ENCODE measurements at places on chromosomes 1 and 21.
A peak's percentile ranks its signal among the peaks of the same experiment; 100 is the strongest.

GRCh38 chr1:90640325-90640724 is 76.8 kb downstream of the BARHL2 start:
- DNase-seq, result no peak

GRCh38 chr1:205589618-205590456 is 42.0 kb downstream of the ELK4 start:
- no peak for DNase-seq

DNA sequence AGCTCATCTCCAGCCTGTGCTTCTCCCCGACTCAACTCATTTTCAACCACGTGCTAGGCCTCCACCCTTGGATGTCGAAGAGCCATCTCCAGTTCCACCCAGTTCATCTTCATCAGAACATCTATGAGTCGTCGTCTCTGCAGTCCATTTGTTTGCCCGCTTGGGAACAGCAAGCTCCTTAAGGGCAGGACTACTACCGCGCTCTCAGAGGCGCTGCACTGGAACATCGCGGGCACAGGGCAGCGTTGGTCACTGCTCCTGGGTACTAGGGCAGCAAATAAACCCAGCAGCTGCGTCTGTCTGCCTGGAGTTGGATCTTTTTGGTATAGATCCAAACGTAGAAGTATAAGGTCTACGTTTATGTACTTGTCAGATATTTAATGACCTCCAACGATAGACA is 478 bp upstream of the PRDM2 start:
- DNase-seq, result no peak

- DNase-seq, result no peak
These were observed 8.0 kb downstream of the MRPS14 start for GRCh38 chr1:175015243-175015642.

GRCh38 chr1:88058205-88058604 is 625.9 kb upstream of the PKN2 start:
- no peak for DNase-seq

- no peak for DNase-seq
These were observed 107.6 kb downstream of the GALNT2 start for GRCh38 chr1:230174471-230175162.

DNA sequence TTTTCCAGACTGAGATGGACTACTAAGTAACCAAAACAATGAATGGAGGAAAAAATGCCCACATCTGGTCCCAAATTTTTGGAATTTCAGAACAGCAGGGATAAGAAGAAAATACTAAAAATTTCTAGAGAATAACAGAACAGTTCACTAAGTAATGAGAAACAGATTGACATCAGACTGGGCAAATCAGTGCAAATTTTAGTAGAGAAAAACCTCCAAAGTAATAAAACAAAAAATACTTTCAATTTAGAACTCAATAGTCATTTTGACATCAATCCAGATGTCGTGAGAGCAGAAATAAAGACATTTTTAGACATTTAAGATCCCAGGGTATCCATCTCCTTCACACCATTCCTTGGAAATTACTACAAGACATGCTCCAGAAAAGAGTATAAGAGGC is 39.3 kb downstream of the CRP start:
- no peak for DNase-seq

GRCh38 chr21:33374450-33375096 is 28.6 kb upstream of the IFNGR2 start:
- DNase-seq, result peak; percentile 81

DNA sequence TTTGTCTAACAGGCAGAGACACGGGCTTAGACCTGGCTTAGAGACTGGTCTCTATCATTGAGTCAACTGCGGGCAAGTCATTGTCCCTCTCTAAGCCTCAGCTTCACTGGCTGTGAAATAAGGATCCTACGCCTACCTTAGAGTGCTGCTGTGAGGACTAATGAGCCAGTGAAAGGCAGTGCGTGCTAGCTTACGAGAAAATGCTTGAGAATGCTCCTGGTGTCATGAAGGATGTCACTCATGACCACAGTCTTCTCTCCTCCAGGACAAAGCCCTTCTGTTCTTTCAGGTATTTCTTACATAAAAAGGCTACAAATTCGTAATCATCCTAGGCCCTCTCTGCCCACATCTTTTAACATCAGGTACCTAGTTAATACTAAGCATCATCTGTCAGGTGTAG is 16.5 kb upstream of the A3GALT2 start:
- no peak for DNase-seq

GRCh38 chr21:35208810-35209517 is 159.9 kb upstream of the RUNX1 start:
- DNase-seq, result no peak

GRCh38 chr1:201570181-201570885 is 31.4 kb downstream of the NAV1 start:
- no peak for DNase-seq

- no peak for DNase-seq
These were observed 3.9 kb downstream of the CTRC start for GRCh38 chr1:15442119-15442518.

DNA sequence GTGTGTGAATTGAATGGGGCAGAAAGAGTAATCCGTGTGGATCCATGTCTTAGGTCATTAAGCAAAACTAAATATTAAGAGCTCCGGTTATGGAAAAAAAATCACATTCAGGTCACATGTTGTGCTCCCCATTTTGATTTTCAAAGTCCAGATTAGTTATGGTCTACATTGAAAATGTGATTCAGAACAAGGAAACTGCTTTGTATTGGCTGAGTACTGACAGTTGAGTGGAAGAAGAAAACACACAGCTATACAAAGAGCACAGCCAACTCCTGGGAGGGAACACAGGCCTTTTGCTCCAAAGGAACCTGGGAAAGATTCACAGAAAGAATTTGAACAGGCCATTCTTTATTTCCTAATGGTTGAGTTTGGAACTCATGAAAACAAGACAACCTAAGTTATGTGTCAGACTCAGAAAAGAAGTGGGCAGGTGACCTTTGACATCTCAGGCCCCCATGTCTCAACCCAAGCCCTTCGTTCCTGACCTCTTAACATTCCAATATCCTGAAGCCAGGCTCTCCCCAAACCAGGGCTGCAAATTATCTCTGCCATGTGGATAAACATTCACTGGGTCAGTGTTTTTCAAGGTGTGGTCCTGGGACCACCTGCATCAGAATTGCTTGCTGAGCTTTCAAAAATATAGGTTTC is 159.3 kb upstream of the LMO4 start:
- no peak for DNase-seq

DNA sequence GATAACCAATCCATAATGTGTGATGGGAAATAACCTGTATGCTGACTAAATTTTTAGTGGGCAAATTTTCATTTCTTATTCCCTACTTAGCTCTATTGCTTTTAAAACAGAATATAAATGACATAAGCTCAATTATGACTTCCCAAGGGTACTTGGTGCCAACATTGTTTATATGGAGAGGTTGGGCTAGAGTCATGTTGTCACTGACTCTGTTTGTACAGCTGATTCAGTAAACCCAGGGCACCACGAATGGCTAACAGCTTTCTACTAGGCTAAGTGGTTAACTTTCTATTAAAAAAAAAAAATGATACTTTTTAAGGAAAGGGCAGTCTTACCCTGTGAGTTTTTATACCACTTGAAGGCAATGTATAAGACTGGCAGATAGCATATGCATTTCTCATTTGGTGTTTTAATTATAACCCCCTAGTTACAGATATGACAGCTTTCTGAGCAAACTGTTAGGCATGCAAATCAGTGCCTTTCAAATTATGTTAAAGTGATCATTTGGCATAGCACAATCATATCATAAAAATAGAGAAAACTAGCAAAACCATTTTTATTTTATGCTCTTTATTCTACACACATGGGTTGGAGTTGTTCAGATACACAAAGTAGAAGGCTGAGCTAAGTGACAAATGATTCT is 147.1 kb downstream of the DNM3 start:
- DNase-seq, result no peak

- no peak for DNase-seq
These were observed 64.2 kb downstream of the IRF2BP2 start for GRCh38 chr1:234545517-234546386.

DNA sequence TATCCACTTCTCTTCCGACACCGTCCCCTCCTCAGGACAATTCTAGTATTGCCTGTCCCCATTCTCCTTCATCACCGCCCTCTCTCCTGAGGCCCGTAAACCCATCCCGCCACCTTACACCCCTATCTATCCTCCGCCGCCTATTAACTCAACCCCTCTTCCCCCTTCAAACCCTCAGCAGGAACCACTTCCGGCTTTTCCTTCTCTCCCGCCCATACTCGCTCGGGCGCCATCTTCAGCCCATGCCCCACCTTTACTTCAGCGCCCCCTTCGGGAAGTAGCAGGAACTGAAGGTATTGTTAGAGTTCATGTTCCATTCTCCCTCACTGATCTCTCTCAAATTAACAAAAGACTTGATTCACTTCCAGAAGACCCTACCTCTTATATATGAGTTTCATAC is 31.6 kb downstream of the VN1R5 start:
- no peak for DNase-seq

DNA sequence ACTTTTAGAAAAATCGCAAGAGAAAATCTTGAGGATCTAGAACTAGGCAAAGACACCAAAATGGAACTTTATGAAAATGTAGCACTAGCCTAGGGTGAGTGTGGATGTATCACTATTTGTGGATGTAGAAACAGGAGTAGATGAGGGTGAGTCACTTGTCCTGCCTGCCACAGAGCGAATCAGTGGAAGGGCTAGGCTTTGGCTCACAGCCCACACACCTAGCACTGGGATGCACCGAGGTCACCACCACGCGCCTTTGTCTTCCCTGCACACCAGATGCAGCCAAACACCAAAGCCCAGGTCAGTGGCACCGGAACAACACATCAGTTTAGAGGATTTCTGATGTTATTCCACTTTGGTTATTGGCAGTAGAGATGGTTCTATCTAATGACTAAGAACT is 38.2 kb downstream of the PKNOX1 start:
- no peak for DNase-seq

- DNase-seq, result no peak
These were observed 116.3 kb downstream of the GLUL start for GRCh38 chr1:182275271-182275670.

Measured in CD4-positive, alpha-beta T cell (primary cell).